Camera-type eye (tissue), 1 donor: ENCODE measurements at places on chromosomes 13 and 19. TPM values are rescaled to one million over a fixed set of nuclear protein-coding genes. Genes with fewer than 3 reads are reported as not detected.

The PLA2G4C gene
- total RNA-seq, result 42.7 TPM

The LSR gene
- total RNA-seq, result 12.9 TPM

The SHISA7 gene
- 1.5 TPM for total RNA-seq

The ACER1 gene
- total RNA-seq, result not detected

The MRPL57 gene
- 25.6 TPM for total RNA-seq

The IZUMO2 gene
- not detected for total RNA-seq

The TNFSF11 gene
- total RNA-seq, result 0.44 TPM

The LATS2 gene
- total RNA-seq, result 17.0 TPM
